GM12878 (cell line): ENCODE measurements at places on chromosomes 3 and 15. TPM values are rescaled to one million over a fixed set of nuclear protein-coding genes. Genes with fewer than 3 reads are reported as not detected.

Gene CLRN1
- not detected in 2 replicates for total RNA-seq

Gene ACSBG1
- 0.49 and 1.1 TPM in 2 replicates for total RNA-seq

Gene DNAH12
- total RNA-seq, result 0.05 and 0.19 TPM in 2 replicates

Gene DUOXA2
- total RNA-seq, result not detected in 2 replicates

Gene NT5DC2
- 122 and 135 TPM in 2 replicates for total RNA-seq

DNA sequence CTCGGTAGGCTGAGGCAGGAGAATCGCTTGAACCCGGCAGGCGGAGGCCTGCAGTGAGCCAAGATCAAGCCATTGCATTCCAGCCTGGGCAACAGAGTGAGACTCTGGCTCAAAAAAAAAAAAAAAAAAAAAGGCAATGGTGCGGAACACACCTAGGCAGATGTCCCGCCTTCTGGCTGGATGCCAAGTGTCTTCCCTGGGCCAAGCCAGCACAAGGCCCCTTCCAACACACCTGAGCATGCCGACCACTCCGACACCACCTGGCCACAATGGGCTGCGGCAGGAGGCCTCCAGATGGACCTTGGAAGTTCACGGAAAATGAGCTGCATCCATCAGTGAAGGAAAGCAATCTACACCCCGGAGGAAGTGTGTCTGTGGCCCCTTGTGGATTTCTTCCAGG is 19.0 kb downstream of the NUP210 start:
- DNase-seq, result no peak

GRCh38 chr3:157815739-157816138 is 290.5 kb downstream of the SHOX2 start:
- no peak for DNase-seq

GRCh38 chr15:74327756-74328155 is 39.7 kb downstream of the CYP11A1 start:
- no peak for DNase-seq

DNA sequence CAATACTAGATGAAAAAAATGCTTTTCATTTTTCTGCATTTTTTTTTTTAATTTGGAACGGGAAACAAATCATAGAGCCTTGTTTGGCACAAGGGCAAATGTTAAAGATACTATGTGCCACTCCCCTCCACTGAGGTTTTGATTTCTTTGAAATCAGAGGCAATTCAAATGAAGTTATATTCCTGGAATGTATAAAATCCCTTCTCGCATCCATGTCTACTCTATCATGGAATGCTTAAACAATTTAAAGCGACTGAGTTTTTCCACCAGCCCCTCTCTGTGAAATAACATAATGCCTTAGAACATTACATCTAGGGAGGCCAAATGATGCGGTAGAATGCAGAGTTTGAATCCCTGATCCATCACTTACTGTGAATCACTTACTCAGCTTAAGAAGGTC is 69.7 kb downstream of the FMN1 start:
- no peak for DNase-seq

GRCh38 chr3:191329654-191330529 is at the start of gene UTS2B:
Gene UTS2B (minus strand): TSS chr3:191330526. CDS start chr3:191282189, 48,337 bp downstream.
- no peak for DNase-seq

DNA sequence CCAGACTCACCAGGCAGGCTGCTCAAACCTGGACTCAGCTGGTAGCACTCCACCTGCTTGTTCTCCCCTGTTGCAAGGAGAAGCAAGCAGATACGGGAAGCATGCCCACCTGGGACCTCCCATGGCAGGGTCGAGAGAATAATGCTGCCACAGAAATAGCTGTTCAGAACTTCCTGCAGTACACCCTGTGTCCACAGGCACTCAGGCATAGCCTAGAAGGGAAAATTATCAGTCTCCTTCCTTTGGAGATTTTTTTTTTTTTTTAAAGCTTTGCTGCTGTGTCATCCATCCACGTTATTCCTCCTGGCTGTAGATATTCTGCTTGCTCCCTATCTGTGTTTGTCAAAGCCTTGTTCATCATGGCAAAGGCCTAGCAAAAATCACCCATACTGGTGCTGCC is 32.7 kb upstream of the RPS17 start:
- no peak for DNase-seq

GRCh38 chr15:65329984-65330735 is 25.7 kb downstream of the RNU5B-1 start:
- no peak for DNase-seq

GRCh38 chr15:41949401-41950126 is 22.8 kb downstream of the EHD4 start:
- DNase-seq, result no peak

DNA sequence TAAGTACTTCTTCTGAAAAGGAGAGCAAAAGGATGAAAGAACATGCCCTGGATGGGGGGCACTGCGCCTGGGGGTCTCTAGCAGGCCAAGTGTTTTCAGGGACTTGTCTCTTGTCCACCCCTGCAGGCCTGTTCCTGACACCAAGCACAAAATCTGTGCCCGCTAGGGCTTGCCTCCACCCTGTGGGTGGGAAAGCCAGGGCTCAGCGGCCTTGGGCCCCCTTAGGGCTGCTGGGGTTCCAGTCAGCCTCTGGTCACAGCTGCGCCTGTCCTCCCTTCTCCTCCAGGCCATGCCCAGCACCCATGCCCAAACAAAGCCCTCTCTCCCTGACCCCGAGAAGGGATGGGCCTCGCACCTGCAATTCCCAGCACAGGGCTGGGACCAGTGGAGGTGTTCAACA is 71.1 kb upstream of the TRPM1 start:
- no peak for DNase-seq

- peak; percentile 63 for DNase-seq
These were observed 3.4 kb downstream of the PARP9 start for GRCh38 chr3:122560680-122561079.

- no peak for DNase-seq
These were observed 277.2 kb downstream of the UBE2E2 start for GRCh38 chr3:23480329-23480714.

- no peak for DNase-seq
These were observed 420 bp upstream of the TMIE start for GRCh38 chr3:46700772-46701171.

DNA sequence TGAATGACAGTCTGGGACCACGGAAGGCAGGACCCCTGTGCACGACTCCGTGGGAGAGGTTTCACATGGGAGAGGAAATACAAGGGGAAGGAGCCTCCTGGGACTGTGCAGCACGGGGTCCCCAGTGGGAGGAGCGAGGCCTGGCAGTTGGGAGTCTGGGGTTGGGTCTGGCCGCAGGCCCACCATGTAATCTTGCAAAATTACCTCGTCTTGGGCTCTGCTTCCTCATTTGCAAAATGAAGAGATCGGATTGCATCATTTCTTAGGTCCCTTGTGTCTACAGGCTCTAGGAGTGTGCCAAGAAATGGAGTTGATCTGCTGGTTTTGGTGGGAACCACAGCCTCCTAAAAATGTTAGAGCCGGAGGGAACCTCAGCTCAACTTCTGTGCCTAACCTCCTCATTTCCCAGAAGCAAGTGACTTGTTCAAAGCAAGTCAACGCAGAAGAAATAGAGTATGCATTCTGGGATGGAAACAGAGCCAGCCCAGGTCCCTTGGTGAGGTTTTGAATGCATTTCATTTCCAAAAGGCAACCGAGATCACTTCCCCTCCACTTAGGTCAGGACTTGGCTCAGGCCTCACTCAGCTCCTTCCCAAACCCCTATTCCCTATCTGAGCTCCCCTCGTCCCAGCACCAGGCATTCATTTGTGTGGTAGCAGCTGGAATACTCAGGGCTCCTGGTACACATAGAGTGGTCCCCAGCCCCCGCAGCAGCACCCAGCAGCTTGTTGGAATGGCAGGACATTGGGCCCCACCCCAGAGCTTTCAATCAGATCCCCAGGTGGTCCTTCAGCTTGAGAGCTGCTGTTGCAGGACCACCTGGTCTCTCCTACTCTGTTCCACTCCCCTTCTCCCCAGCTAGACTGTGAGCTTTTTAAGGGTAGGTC is 267.7 kb downstream of the XXYLT1 start:
- DNase-seq, result no peak

DNA sequence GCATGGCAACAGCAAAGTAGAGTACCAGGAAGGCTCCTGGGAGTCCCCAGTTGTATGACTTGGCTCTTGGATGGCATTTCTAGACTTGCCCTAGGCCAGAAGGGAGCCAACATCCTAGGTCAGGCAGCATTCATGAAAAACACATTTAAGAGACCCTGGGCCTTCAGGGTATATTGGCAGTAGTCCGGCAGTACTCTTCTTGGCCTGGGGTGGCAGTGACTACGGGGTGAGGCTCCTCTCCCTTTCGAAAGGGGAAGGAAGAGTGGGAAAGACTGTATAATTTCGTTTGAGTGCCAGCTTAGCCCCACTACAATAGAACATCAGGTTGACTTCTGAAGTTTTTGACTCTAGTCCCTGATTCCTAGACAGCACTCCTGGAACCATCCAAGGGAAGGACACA is 136.4 kb downstream of the ZIC4 start:
- DNase-seq, result no peak

GRCh38 chr3:53425936-53426335 is 68.5 kb upstream of the CACNA1D start:
- DNase-seq, result no peak

- DNase-seq, result no peak
These were observed 34.3 kb upstream of the LRTM1 start for GRCh38 chr3:54962200-54962599.
